Fibroblast of skin of left quadriceps (primary cell): ENCODE measurements at places on chromosomes 3 and 15.

DNA sequence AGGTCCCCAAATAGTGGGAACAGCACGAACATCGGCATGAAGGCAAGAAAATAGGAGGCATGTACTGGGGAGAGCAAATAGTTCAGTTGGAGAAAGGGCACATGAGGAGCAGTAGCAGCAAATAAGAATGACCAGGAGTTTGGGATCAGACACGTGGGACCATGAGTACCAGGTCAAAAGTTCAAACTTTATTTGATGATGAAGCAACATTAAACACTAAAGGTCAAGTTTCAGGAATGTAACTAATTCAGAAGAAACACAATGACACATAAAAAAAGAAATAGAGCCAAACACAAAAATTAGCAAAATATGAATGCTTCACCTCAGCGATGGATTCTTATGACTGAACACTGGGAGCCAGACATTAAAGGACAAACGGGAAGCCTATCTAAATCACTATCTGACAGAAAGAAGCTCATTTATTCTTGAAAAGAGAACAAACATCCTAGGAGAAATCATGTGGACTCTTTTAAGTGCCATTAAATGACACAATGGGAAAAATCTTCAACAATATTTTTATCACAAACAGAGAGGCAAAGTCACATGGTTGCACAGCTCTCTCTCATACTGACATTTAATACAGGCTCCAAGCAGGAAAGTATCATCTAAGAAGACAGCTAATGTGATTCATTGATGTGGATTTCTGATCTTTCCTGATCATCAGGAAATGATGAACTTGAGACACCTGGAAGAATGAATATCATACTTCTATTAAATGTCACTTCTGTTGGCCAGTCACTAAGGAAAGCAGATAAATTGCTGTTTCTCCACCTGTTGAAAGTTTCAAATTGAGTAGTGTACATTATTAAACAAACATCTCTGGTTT lies 216.9 kb upstream of the THBS1 start:
- DNase-seq: no peak

GRCh38 chr3:157531771-157532170 lies 28.6 kb upstream of the VEPH1 start:
- no peak for DNase-seq

GRCh38 chr3:71401695-71402231 lies 181.8 kb downstream of the FOXP1 start:
- DNase-seq: no peak

DNA sequence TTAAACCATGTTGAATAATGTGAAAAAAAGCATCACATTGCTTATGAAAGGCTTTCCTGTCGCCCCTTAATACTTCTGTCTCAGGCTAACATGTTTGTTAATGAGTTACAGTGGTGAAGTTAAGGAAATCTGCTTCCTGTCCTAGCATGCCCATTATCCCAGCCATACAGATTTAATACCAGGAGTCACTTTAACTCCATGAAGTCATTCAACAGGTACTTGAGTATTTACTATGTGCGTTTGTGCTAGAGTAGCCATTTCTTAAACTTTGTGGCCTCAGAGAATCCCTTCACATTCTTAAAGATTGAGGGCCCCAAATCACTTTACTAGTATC lies 10.1 kb upstream of the SETD5 start:
- DNase-seq: no peak

GRCh38 chr3:133503409-133503808 lies 70.1 kb upstream of the CDV3 start:
- no peak for DNase-seq

DNA sequence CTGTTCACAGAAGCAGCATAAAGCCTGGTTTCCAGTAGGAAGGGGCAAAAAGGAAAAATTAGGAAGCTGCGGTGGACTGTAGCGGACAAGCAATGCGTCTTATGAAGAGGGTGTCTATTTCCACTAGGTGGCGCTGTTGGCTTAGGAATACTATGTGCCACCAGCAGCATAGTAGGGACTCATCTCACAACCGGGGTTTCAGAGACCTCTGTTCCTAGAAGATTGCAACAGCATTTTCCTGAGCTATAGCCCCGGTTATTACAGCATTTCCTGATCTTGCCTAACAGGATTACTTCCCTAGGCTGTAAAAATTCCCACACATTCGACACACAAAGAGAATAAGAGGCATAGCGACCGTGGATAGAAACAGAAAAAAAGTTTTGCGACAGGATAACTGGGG lies 683.0 kb downstream of the TBL1XR1 start:
- DNase-seq: peak; percentile 11

- no peak for DNase-seq
Observed at GRCh38 chr3:58189691-58190090, 21.1 kb downstream of the DNASE1L3 start.
